ENCODE measurements at places on chromosomes 11 and 22.

DNA sequence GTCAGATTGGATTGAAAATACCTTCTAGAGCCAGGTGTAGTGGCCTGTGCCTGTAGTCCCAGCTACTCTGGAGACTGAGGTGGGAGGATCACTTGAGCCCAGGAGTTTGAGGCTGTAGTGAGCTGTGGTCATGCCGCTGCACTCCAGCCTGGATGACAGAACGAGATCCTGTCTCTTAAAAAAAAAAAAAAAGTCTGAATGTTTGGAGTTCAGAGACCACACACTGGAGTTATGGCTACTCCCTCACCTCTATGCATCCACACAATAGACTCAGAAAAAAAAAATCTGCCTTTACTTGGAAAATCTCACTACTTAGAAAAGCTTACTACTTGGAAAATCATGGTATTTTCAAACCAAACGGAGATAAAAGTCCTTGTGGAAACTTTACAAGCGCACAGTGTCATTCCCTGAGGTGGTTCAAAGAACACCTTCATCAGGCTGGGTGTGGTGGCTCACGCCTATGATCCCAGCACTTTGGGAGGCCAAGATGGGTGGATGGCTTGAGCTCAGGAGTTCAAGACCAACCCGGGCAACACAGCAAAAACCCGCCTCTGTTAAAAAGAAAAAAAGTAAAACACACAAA is 63.9 kb upstream of the PICALM start:
- DNase-seq, result no peak

- no peak for DNase-seq
Measured at GRCh38 chr22:31020334-31020733, 51.3 kb downstream of the TUG1 start.

- DNase-seq, result peak; percentile 92
Measured at GRCh38 chr11:34192481-34193401, 87.3 kb downstream of the NAT10 start.

DNA sequence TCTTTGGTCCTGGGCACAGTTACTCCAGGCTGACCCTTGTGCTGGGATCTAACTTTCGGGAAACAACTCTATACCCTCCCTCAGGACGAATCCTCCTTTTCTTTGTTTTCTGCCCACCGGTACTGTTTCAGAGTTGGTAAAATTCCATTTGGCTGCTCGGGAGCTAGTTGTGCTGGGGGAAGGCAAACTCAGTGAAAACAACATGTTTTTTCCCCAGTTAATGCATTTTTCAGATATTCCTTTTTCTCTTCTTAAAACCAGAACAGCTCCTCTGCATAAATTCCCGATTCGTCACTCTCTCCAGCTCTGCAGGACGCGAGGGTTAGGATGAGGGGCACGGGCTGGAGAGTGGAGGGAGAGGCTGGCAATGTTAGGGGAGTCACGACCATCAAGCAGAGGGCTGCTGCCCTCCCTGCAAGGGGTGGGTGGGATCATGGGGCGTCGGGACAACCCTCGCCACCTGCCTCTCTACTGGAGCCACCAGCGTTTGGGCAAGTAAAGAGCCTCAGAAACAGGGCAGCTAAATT is 31.3 kb downstream of the LRRC10B start:
- peak; percentile 20 for DNase-seq

GRCh38 chr22:30453731-30454510 is 17.9 kb downstream of the SEC14L3 start:
- no peak for DNase-seq

GRCh38 chr11:116460156-116460920 is 312.4 kb downstream of the BUD13 start:
- DNase-seq, result no peak

- DNase-seq, result peak; percentile 93
Measured at GRCh38 chr22:38034278-38034882, 22.8 kb upstream of the PICK1 start.

DNA sequence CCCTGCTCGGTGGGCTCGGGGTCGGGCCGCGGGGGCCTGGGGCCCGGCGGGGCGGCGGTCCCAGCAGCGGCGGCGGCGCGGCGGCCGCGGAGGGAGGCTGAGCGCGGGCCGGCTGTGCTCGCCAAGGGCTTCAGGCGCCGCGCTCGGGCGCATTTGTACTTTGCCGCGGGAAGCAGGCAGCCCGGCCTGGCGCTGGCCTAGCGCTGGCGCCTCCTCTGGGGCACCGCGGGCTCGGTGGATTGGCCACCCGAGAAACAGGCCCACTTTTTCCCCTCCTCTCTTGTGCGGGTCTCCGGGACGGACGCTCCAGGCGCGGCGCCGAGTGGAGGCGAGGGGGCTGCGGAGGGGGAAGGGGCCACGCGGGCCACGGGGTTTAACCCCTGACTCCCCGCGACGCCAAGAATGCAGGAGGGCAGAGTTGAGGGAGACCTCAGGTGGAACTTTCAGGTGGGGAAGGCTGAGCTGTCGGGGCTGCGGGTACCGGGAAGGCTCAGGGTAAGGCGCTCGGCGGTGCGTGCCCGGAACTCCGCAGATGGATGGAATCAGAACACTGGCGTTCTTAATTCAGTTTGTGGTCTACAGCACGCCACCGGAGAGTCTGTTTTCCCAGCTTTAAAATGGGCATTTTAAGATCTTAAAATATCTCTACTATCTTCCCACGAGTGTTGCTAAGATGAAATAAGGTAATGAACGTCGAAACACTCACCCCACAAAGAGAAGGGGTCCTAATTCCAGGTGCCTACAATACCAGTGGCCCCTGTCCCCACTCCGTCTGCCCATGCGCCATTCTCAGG is at the start of gene CHRDL2:
Gene CHRDL2 (minus strand): TSS at position 126 of the 794 bp plus-strand sequence. CDS start 538 bp downstream, outside the sequence.
- no peak for DNase-seq

- peak; percentile 7 for DNase-seq
Measured at GRCh38 chr11:13487661-13488030, 8.2 kb downstream of the PTH start.

GRCh38 chr11:26191193-26191592 is 140.7 kb upstream of the ANO3 start:
- no peak for DNase-seq

- DNase-seq, result no peak
Measured at GRCh38 chr11:133019545-133020371, 512.5 kb downstream of the OPCML start.

- DNase-seq, result peak; percentile 79
Measured at GRCh38 chr11:35588627-35589026, 29.6 kb upstream of the FJX1 start.

GRCh38 chr11:126394036-126394435 is 38.5 kb downstream of the ST3GAL4 start:
- DNase-seq, result no peak

- DNase-seq, result no peak
Measured at GRCh38 chr11:64888729-64889511, 10.5 kb upstream of the EHD1 start.

DNA sequence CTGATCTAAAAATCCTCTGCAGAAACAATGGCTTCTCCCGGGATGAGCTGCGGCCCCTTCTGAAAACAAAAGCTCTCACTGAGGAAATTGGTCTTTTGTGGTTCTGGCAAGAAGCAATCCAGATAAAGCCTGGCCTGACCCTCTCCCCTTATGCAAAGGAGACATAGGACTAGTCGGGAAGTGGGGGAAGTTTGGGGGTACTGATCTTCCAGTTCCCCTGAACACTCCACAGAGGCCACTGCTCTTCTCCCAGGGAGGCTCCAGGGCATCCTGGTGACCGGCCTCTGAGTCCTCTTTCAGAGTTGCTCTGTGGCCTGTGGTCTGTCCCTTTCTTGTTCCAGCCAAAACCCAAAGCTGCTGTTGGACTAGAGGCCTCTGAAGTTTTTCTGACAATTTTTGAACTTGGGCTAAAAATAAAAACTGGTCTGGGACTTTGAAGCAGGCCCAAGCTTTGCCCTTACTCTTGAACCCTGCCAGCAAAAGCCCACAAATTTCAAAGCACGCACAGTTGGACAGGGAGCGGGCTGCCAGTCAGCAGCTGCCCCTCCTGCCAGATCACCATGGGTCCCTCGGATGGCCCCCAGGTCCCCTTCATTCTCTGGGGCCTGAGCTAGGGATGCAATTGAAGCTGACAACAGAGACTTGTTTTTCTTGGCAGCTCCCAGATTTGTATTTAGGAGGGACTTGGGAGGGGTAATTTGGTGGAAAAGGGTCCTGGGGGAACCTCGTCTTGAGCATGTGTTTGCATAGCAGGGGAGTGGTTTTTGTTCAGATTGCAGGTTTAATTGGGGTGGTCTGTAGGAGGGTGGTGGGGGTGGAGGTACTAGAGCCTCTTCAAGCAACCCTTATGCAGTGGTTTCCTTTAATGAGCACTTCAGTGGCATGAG is 381.6 kb upstream of the CADM1 start:
- no peak for DNase-seq

GRCh38 chr22:33853200-33854097 is 66.8 kb downstream of the LARGE1 start:
- peak; percentile 73 for DNase-seq

DNA sequence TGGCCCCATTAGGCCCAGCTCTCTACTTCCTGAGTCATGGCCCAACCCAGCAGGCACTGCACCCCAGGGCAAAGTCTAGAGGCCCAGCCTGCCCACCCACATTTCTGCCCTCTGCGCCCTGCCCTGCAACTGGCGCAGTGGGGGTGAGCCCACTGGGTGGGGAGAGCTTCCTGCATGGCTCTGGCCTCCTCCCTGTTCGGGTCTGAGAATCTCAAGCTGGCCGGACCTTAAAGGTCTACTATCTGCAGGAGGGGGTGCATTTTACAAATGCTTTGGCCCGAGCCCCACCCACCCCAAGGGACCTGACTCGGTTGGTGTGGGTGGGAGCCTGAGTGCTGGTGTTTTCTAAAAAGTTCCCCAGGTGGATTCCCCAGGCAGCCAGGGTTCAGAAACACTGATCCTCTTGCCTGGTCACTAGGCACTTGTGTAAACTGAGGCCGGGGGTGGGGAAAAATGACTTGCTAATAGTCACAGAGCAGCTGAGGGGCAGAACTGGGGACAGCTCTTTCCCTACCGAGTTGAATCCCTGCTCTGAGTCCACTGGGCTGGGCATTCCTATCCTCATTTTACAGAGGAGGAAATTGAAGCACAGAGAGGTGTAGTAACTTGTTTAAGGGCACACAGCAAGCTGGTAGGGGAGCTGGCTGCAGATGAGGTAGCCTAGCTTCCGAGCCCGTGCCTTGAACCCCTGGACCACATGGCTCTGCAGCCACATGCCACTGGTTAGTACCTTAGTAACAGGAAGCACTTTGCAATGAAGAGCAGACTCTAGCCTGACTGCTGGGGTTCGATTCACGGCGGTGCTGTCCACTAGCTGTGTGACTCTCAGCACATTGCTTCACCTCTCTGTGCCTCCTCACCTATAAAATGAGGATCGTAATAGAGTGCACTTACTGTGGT is 36.3 kb downstream of the CD82 start:
- DNase-seq, result no peak

DNA sequence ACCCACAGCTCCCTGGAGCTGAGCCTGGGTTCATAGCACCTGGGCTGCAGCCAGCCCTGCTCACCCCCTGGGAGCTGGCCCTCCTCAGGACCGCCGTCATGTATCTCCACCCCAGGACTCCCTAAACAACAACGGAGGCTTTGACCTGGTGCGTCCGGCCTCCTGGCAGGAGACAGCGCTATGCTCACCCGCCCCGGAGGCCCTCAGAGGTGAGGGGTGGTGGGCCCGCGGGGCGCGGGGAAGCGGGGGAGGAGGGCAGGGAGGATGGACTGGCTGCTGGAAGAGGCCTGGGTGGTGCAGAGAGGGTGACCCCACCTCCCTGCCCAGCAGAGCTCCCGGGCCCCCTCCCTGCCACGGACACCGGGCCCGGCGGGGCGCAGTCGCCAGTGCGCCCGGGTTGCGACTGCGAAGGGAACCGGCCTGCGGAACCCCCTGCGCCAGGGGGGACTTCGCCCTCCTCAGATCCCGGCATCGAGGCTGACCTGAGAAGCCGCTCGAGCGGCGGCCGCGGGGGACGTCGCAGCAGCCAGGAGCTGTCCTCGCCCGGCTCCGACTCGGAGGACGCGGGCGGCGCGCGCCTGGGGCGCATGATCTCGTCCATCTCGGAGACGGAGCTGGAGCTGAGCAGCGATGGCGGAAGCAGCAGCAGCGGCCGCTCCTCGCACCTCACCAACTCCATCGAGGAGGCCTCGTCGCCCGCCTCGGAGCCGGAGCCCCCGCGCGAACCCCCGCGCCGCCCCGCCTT is 3.1 kb downstream of the MAPK8IP2 start:
- no peak for DNase-seq

DNA sequence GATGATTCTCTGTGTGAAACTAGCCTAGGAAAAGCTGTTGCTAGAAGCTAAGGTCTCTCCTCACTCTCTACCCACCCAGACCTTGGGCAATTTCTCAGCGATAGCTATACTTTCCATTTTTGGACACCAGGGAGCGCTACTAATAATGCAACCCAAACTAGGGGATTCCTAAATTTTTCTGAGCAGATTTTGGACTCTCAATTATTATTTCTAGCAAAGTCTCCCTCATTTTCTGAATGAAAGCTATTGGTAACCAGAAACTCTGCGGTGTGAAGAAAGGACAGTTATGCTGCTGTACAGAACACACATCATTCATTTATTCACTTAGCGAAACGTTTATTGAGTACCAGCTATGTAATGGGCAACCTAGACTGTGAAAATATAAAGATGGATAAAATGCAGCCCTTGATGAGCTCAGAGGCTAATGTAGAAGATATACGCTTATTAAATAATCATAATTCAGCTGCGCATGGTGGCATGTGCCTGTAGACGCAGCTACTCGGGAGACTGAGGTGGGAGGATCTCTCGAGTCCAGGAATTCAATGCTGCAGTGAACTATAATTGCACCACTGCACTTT is 6.1 kb upstream of the STIM1 start:
- DNase-seq, result peak; percentile 47

DNA sequence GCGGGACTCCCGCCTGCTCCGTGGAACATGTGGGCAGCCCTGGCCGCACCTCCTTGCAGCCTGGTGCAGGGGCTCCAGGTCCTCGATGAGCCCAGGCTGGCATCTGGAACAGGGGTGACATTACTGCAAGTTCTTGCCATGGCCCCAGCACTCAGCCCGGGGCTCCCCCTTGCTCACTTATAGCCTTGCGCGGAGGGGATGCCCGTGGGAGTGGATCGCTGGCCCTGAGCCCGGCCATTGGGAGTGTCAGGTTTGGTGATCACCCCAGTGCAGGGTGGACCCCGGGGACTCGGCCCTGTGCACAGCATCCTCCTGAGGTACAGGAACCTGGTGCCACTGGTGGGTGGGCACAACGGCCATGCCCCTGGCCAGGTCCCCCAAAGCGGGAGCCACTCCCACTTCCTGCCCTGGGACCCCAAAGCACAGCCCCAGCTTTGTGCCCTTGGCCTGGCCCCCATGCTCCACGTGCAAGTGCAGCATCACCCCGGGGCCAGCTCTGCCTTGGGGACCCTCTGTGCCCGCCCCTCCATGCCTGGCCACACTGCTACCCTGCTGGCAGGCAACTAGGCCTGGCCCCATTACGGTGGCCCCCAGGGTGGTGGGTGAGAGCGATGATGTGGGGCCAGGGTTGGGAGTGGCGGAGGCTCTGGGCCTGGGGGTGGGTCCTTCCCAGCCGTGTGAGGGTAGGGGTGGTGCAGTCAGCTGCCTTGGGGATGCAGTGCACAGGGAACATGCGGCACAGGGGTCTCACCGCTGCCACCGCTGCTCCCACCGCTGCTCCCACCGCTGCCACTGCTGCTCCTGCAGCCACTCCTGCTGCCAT is 439.8 kb downstream of the TBC1D22A start:
- DNase-seq, result no peak

Measured in fibroblast of upper back skin (primary cell).